Left hindlimb (tissue), 1 donor: ENCODE measurements at places on chromosomes 4 and X.

DNA sequence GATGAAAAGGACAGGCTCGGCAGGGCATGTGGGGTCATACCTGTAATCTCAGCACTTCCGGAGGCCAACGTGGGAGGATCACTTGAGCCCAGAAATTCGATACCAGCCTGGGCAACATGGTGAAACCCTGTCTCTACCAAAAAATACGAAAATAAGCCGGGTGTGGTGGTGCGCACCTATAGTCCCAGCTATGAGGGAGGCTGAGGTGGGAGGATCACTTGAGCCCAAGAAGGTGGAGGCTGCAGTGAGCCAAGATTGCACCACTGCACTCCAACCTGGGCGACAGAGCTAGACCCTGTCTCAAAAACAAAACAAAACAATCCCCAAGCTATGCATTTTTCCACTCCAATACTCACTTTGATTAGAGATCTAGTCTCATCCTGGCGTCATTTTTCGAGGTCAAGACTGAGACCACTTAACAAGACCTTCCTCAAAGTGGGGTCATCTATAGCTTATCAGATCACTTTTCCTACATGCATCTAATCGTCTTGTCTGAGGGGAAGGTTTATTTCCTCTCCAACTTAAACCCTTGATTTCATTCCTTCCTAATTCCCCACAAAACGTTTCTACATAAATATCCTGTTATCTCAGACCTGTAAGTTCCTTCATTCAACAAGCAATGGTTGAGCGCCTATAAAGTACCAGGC, 1.3 kb downstream of the NKAP start:
- DNase-seq = no peak

- DNase-seq = no peak
Observed at GRCh38 chrX:72349190-72349589, 43.5 kb upstream of the CITED1 start.

DNA sequence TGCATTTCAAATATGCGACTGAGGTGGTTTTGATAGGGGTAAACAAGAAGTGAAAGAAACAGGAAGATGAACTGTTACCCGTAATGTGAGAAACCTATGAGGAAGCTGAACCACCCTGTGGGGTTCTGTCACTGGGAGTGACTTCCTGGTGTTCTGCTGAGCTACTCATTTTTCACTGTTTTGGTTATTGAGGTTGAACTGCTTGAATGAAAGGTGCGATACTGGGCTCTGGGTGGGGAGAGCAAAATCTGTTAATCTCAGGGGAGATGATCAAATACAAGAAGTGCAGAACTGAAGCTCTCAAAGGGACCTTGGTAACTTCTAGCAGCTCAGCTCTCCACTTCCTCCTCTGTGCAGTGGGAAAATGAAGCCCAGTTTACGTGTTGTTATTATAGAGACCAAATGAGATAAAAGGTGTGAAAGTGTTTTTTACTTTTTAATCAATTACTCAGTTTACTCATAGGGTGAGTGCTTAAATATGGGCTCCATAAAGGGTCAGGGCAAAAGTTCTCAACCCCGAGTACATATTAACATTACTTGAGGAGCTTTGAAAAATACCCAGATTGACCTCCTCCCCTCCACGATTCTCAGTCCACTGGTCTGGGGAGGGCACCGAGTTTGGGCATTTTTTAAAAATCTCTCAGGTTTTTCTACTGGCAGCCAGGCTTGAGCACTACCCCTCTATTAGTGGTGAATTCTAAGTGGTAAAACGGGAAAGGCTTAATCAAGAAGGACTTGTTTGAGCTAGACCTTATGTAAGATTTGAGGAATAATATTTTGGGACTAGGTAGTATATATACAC, 66.7 kb downstream of the COQ2 start:
- DNase-seq = no peak

DNA sequence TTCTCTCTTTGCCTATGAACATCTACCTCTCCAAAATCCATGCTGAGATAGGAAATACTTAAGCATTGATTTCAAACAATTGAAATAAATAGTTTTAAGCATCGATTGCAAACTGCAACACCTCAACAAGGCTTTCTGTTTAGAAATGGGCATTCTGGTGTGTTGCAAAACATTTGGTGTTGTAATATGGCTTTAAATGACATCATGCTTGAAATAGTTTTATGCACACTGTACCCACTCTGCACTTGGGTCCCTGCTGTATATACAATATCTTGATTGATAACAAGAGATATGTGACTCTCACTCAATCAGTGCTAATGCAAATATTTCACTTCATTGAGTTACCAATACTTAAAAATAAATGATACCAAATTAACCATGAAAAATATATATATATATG, 964.9 kb upstream of the GRIA3 start:
- no peak for DNase-seq

DNA sequence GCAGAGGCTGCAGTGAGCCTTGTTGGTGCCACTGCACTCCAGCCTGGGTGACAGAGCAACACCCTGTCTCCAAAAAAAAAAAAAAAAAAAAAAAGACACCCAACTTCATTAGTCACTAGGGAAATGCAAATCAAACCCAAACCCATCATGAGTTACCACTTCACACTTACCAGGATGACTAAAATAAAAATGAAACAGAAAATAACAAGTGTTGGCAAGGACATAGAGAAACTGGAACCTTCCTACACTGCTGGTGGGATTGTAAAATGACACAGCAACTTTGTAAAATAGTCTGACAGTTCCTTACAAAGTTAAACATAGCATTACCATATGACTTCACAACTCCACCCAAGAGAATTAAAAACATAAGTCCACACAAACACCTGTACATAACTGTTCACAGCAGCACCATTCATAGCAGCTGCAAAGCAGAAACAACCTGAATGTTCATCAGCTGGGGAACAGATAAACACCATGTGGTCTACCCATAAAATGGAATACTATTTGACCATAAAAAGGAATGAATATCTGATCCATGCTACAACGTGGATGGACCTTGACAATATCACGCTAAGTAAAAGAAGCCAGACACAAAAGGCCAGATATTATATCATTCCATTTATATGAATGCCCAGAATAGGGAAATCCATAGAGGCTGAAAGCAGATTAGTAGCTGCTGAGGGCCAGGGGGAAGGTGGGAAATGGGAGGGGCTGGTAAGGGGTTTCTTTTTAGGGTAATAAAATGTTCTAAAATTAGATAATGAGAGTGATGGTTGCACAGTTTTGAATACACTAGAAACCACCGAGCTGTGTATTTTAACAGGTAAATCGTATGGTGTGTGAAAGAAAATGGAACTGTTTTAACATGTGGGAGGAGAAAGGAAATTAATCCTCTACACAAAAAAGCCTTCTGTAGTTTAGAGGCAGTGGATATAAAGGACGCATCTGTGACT, 18.3 kb downstream of the CD99L2 start:
- DNase-seq = no peak

DNA sequence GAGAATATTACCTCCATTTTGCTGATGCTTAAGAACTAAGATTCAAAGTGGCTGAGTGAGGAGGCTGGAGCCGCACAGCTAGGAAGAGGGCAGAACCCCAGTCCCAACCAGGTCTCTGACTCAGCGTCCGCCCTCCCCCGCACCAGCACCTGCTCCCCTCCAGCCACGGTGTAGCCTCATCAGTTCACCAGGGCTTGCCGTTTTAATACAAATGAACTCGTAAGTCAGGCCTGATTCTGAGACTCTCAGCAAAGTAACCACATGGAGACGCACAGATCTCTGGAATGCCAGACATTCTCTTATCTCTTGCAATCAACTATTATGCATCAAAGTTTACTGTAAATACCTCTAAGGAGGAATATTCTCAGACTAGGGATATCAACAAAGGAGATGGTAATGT, 52.4 kb downstream of the ENPP6 start:
- no peak for DNase-seq

- DNase-seq = no peak
Observed at GRCh38 chr4:135966936-135967335, 1565.4 kb downstream of the PCDH18 start.

- no peak for DNase-seq
Observed at GRCh38 chr4:176845636-176846035, 52.9 kb upstream of the VEGFC start.
